SJCRH30 (cell line): ENCODE measurements at places on chromosomes 7 and 10. TPM values are rescaled to one million over a fixed set of nuclear protein-coding genes. Genes with fewer than 3 reads are reported as not detected.

- no peaks in the 10 kb centered on the region for H3K4me1 ChIP-seq
- H3K36me3 ChIP-seq: no peaks in the 10 kb centered on the region
- no peak overlapping the region for H3K4me3 ChIP-seq
- no peak for DNase-seq
- H3K27ac ChIP-seq: no peak overlapping the region
- peaks cover 21% of the 10 kb centered on the region for H3K27me3 ChIP-seq
Observed at GRCh38 chr10:120371856-120372255, 85.2 kb upstream of the PLPP4 start.

DNA sequence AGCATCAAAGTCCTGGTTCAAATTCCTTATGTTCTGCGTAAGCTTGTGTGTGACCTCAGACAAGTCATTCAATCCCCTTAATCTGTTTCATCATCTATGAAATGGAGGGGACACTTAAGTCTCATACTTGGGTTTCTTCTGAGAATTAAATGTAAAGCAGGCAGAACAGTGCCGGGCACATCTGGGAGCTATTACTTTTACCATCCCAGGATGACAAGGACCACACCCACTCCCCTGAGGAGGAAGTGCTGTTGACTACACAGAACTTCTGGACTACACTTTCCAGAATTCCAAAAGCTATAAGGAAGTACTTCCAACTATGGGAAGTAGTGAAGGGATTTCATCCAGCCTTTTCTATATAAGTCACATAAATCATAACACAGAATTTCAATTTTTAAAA lies 294.9 kb downstream of the IPMK start:
- no peak overlapping the region for H3K4me3 ChIP-seq
- no peaks in the 10 kb centered on the region for H3K36me3 ChIP-seq
- no peak overlapping the region for H3K27ac ChIP-seq

DNA sequence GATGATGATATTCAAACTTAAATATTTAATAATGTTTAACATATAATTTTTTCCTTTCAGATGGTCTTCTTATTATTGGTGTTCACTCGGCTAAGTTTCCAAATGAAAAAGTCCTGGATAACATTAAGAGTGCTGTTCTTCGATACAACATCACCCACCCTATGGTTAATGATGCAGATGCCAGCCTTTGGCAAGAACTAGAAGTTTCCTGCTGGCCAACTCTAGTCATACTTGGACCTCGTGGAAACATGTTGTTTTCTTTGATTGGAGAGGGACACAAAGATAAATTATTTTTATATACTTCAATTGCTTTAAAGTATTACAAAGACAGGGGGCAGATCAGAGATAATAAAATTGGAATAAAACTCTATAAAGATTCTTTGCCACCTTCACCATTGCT lies 22.0 kb downstream of the NHLRC2 start:
- H3K27me3 ChIP-seq: no peaks in the 10 kb centered on the region
- no peaks in the 10 kb centered on the region for H3K4me1 ChIP-seq
- H3K27ac ChIP-seq: no peak overlapping the region
- DNase-seq: no peak

DNA sequence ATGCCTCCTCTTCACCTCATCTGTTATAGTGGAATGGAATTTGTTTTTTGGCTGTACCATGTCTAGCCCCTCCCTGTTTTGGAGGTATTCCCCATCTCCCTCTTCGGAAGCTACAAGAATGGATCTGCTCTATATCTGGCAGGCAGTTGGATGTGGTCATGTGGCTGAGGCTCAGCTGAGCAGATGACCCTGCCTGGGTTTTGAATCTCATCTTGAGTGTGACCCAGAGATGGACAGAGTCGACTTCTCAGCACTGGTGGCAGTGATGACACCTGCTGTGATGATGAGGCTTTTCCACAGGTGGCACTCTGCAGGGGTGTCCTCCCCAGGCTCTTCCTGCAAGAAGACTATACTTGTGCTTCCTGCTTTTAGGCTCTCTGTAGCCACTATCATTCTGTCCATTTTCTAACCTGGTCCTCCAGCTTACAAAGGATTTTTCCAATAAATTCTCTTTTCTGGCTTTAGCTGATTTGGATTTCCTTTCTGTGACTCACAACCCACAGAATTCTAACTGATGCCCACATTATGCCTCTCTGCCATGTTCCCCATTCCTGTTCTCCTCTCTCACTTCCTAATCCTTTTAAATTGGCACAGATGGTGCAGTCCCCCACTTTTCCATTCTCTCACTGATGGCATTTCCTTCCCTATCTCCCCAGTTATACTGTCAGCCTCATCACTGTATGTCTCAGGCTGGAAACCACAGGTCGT lies 7.5 kb upstream of the ARHGAP22 start:
- no peak for DNase-seq
- H3K27me3 ChIP-seq: no peaks in the 10 kb centered on the region
- H3K4me1 ChIP-seq: peaks cover 3% of the 10 kb centered on the region; the same call in 1 of the 2 replicates
- H3K36me3 ChIP-seq: no peaks in the 10 kb centered on the region
- H3K4me3 ChIP-seq: no peak overlapping the region
- no peak overlapping the region for H3K27ac ChIP-seq

- no peaks in the 10 kb centered on the region for H3K27me3 ChIP-seq
- H3K27ac ChIP-seq: no peak overlapping the region
- no peak for DNase-seq
- H3K36me3 ChIP-seq: no peaks in the 10 kb centered on the region
- H3K4me3 ChIP-seq: no peak overlapping the region
- peaks cover 5% of the 10 kb centered on the region for H3K4me1 ChIP-seq
Observed at GRCh38 chr10:45509491-45509890, 135.5 kb downstream of the ALOX5 start.

DNA sequence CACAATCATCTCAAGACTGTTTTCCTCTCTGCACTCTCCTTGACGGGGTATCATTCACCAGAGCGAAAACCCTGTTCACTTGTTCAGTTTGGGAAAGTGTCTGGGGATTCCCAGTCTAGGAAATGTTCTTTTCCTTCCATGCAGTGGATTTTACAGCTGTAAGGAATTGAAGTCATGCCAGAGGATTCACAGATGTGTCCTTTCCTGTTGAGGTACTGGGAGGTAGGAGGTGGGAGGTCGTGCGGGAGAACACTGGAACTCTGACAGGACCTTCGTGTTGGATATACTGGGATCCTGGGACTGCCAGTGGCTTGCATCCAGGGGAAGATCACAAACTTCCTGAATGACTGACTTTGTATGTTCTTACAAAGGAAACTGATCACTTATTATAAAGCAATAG lies 185.5 kb downstream of the BMPER start:
- no peaks in the 10 kb centered on the region for H3K4me1 ChIP-seq
- no peaks in the 10 kb centered on the region for H3K36me3 ChIP-seq
- no peak overlapping the region for H3K27ac ChIP-seq
- H3K4me3 ChIP-seq: no peak overlapping the region
- no peak for DNase-seq

DNA sequence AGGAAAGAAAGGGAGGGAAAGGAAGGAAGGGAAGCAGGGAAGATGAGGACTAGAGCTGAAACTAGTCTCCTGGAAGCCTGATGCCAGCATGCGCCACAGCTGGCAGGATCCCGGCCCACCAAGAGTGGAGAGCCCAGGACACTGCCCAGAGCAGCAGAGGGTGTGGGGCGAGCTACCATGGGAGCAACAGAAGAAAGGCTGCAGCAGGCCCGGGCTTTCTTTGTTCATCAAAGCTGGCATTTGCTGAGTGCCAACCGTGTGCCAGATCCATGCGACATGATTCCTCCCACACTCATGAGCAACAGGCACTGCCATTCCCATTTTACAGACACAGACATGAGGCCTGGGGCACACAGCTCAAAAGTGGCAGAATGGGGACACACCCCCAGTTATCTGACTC lies 68.9 kb downstream of the FAM53B start:
- no peak for DNase-seq
- peaks cover 47% of the 10 kb centered on the region for H3K4me1 ChIP-seq
- H3K27me3 ChIP-seq: no peaks in the 10 kb centered on the region
- no peaks in the 10 kb centered on the region for H3K36me3 ChIP-seq

DNA sequence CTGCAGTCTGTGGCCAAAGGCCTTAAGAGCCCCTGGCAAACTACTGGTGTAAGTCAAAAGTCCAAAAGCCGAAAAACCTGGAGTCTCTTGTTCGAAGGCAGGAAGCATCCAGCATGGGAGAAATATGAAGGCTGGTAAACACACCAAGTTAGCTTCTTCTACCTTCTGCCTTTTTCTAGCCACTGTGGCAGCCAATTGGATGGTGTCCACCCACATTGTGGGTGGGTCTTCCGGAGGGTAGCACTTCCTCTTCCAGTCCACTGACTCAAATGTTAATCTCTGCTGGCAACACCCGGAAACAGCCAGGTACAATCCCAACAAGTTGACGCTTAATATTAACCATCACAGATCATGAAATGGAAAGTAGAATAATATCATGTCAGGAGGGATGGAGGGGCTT lies 827.6 kb downstream of the SORCS1 start:
- H3K27me3 ChIP-seq: no peaks in the 10 kb centered on the region
- H3K36me3 ChIP-seq: no peaks in the 10 kb centered on the region

DNA sequence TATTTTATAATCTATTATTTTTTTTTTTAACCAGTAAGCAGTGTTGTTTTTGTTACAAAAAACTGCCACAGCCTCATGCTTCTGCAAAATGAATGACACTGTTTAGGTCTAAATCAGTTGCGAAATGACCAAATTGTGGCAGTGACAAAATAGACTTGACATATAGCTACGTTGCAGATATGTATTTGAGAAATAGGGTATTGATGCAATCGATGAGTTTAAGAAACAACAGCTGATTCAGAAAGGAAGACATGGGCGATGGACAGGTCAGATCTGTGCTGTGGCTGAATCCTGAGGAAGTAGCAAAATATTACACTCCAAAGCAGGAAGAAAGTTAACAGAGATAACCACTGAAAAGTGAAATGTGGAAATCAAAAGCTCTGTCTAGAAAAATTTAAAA lies 89.0 kb upstream of the STEAP4 start:
- no peaks in the 10 kb centered on the region for H3K36me3 ChIP-seq
- no peak overlapping the region for H3K27ac ChIP-seq
- H3K27me3 ChIP-seq: no peaks in the 10 kb centered on the region
- no peak overlapping the region for H3K4me3 ChIP-seq
- no peaks in the 10 kb centered on the region for H3K4me1 ChIP-seq

- DNase-seq: no peak
- H3K4me1 ChIP-seq: no peaks in the 10 kb centered on the region
- H3K27ac ChIP-seq: no peak overlapping the region
- no peaks in the 10 kb centered on the region for H3K36me3 ChIP-seq
- no peaks in the 10 kb centered on the region for H3K27me3 ChIP-seq
Observed at GRCh38 chr7:48760528-48761265, 163.7 kb upstream of the CDC14C start.

DNA sequence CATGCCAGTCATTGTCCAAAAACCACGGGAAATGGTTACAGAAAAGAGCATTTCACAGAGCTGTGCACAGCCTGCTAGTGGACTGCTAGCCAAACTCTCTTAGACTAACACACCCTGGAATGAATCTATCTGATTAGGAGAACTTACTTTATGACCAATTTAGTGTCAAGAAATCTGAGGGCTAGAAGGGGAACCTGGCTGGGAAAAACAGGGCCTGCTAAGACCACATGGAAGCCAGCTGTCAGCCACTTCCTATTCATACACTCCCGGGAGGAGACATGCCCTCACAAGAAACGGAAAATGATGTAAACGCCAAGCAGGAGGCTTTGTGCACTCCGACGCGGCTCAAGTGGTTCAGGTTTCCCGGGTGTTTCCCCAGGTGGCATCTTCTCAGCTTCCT lies 54.8 kb downstream of the MPP7 start:
- H3K27me3 ChIP-seq: no peaks in the 10 kb centered on the region
- DNase-seq: peak; percentile 63
- H3K4me3 ChIP-seq: no peak overlapping the region
- H3K36me3 ChIP-seq: no peaks in the 10 kb centered on the region

DNA sequence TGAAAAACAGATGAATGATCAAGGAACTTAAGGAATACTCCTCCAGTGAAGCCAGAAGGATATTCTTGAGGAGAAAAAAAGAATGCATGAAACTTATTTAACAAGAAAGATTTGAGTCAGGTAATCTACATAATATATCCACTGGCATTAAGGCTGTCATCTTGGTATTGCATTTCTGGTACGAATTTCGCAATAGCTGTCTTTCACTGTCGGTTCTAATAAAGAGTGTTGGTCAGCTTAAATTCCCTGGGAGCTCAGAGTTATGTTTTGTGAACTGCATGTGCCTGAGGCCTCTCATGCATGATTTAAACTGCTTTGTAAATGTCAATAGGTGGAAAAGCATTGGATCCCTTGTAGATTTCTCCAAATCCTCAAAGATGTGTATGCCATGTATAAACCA lies 565.3 kb upstream of the GALNT17 start:
- H3K27me3 ChIP-seq: no peaks in the 10 kb centered on the region
- H3K27ac ChIP-seq: no peak overlapping the region
- H3K36me3 ChIP-seq: no peaks in the 10 kb centered on the region
- H3K4me1 ChIP-seq: peaks cover 32% of the 10 kb centered on the region
- H3K4me3 ChIP-seq: no peak overlapping the region
- no peak for DNase-seq

DNA sequence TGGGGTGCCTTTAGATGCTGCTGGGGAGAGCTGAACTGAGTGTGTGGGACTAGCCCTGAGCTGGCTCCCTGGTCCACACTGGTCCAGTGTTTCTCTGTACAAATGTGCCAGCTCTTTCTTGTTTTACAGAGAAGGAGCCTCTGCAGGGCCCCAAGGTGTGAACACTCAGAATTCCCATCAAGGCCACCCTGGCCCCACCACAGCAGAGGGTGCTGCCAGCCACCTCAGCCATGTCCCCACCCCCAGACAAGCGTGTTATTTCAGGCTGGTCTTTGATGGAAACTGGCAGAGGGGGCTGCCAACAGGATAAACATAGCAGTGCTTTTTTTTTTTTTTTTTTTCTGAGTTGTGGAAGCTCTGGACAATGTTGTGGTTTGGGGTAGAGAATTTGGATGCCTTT lies 68.5 kb upstream of the LRRC18 start:
- H3K27me3 ChIP-seq: no peaks in the 10 kb centered on the region
- H3K36me3 ChIP-seq: no peaks in the 10 kb centered on the region
- no peak overlapping the region for H3K4me3 ChIP-seq
- H3K4me1 ChIP-seq: no peaks in the 10 kb centered on the region

DNA sequence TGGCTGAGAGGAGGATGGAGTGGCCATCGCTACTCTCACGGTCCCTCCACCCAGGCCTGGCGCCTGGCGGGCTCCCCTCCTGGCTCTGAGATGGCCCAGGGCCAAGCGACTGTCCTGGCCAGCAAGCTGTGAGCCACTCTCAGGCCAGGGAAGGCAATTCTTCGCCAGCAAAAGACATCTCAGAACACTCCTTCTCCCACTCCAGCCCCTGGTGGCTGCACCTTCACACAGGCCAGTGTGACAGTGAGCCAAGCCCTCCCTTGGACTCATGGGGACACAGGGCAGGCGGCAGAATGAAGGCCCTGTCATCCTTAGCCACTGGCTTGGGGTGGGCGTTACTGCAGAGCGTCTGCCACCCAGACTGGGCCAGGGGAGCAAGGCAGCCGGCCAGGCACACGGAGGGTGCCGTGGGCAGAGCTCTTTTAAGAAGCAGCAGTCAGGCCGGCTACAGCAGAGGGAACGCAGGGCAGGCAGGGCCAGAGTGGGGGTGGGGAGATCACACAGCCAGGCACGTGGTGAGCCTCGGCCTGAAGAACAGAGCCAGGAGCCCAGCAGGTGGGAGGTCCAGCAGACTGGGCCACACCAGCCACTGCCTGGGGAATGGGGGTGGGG lies 14.4 kb downstream of the STK32C start:
- no peak overlapping the region for H3K27ac ChIP-seq
- DNase-seq: no peak
- no peak overlapping the region for H3K4me3 ChIP-seq
- no peaks in the 10 kb centered on the region for H3K4me1 ChIP-seq
- no peaks in the 10 kb centered on the region for H3K36me3 ChIP-seq

Gene SFTPD
- 0.22 TPM in 1 of 2 replicates, not detected in the other for total RNA-seq

Gene STARD3NL
- 153 and 162 TPM in 2 replicates for total RNA-seq

Gene LIPM
- total RNA-seq: not detected in 2 replicates

Gene NMT2
- total RNA-seq: 22.8 and 22.9 TPM in 2 replicates

Gene AKR1C2
- 3.0 and 3.1 TPM in 2 replicates for total RNA-seq

Gene LRRC18
- not detected in 2 replicates for total RNA-seq

Gene AGR3
- total RNA-seq: not detected in 2 replicates

Gene ANKRD7
- total RNA-seq: 0.86 and 0.93 TPM in 2 replicates

Gene SYCE1
- 0.16 TPM in 1 of 2 replicates, not detected in the other for total RNA-seq

Gene PSMG3
- 22.5 and 28.9 TPM in 2 replicates for total RNA-seq
